Ecto neural progenitor cell (in vitro differentiated cells): ENCODE measurements at places on chromosomes 2 and 18.

GRCh38 chr2:235690809-235691450 is 197.1 kb downstream of the AGAP1 start:
- no peak for DNase-seq

DNA sequence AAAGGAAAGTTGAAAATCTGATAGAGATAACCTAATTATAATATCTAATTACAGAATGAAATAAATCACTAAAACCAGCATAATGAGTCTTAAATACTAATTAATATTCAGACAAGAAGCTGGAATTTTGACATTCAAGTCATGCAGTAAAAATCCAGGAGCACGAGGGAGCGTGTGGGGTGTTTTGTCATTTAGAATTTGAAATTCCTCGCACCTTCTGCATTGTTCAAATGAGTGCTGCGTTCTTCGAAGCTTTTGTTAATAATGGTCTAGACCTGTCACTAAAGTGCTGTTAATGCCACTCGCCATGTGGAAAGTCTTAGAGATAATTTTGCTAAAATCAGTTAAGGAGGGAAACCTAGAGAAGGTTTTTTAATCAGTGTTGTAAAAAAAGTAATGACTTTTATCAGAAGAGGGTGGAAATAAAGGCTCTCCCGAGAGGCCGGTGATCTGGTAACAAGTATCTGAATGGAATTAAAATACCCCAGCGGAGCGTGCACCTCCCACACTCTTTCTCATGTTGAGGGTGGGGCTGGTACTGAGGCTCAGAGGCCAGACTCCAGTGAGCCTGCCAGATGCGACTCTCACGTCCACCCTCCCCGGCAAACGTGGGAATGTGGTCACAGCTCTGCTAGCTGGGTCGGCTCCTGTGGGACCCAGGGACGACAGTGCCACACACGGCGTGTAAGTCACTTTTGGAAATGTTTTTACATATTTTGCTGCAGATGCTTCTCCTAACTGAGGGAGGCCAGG is 69.4 kb upstream of the MYT1L start:
- no peak for DNase-seq

GRCh38 chr2:1893856-1894255 is 149.5 kb upstream of the PXDN start:
- no peak for DNase-seq

DNA sequence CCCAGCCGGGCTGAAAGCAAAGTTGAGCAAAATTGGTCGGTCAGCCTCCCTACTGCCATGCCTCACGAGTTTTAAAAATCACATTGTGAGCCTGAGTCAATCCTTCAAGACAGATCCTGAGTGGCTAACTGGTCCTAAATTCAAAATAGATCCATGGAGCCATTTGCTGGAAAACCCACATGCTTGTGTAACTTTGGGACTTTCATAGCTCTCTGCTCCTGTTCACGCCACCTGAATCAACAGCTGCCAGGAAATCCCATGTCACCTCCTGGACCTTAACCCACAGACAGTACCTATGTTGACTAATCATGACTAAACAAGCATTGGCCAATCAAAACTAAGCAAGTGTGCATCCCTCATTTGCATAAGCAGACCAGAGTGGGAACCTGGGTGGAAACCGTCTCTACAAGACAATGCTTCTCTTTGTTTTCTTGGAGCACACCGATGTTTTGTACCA is 42.8 kb upstream of the LDLRAD4 start:
- DNase-seq: no peak

GRCh38 chr2:42939411-42940206 is 147.2 kb upstream of the HAAO start:
- no peak for DNase-seq

GRCh38 chr2:45177870-45178269 is 168.6 kb upstream of the SIX2 start:
- DNase-seq: no peak

- DNase-seq: no peak
Measured at GRCh38 chr2:63882395-63883105, 40.9 kb downstream of the UGP2 start.

- no peak for DNase-seq
Measured at GRCh38 chr18:48938827-48939204, 11.9 kb downstream of the SMAD7 start.

- no peak for DNase-seq
Measured at GRCh38 chr2:211397764-211398163, 841.4 kb downstream of the CPS1 start.

GRCh38 chr2:161104054-161104553 is 56.1 kb upstream of the TANK start:
- no peak for DNase-seq

DNA sequence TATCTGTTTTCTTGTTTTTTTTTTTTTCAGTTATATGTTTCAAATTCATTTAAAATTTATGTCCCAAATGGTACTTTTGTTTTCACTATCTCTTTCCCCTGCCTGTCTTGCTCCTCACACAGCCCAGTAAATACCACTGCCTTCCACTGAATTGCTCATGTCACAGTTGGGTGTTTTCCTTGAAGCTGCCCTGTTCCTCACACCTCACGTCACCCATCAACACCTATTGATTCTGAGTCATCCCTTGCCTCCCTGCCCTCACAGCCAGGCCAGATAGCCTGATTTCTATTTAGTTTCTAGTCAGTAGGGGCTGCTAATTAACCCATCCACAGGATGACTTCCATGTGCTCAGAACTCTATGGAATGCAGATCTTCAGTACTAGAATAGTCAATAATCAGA is 25.3 kb downstream of the FSHR start:
- DNase-seq: no peak

GRCh38 chr2:85390941-85391669 is 19.1 kb downstream of the CAPG start:
- DNase-seq: peak; percentile 76

GRCh38 chr2:176542476-176542875 is 273.2 kb downstream of the MTX2 start:
- DNase-seq: no peak

DNA sequence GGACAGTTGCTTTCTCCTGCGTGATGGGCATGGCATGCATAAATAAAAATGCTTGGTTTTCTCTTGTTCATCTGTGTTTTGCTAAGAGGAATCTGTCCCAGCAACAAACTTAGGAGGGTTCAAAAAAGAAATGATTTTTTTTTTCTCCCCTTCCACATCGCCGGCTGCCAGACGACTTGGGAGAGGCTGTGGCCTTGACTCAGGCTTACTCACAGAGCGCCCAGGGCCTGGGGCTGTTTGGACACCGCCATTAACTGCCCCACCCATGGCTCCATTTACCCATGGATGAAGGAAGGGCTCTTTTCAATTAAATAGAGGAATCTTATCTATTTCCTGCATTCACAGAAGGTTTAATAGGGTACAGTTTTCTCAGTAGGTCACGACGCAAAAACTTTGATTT is 22.3 kb upstream of the SERPINB5 start:
- DNase-seq: no peak

DNA sequence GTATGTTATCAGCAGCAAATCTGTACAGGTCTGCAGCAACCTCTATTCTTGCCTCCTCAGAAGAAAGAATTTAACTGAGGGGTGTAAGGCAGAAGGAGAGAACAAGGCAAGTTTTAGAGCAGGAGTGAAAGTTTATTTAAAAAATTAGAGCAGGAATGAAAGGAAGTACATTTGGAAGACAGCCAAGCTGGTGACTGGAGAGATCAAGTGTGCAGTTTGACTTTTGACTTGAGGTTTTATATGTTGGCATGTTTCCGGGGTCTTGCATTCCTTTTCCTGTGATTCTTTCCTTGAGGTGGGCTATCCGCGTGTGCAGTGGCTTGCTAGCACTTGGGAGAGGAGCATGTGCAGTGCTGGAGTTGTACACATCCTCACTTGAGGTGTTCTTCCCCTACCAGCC is 16.5 kb upstream of the CERS6 start:
- DNase-seq: no peak

GRCh38 chr2:200575957-200576356 is 9.9 kb upstream of the AOX1 start:
- no peak for DNase-seq

- DNase-seq: no peak
Measured at GRCh38 chr2:23757686-23758433, 169.1 kb downstream of the ATAD2B start.
